ENCODE measurements at places on chromosomes 13 and 19.
A peak's percentile ranks its signal among the peaks of the same experiment; 100 is the strongest.

- no peak for DNase-seq
These were observed 226.3 kb downstream of the DLEU7 start for GRCh38 chr13:50617134-50617721.

- peak; percentile 68 for DNase-seq
These were observed 1.9 kb downstream of the BBC3 start for GRCh38 chr19:47228937-47229675.

DNA sequence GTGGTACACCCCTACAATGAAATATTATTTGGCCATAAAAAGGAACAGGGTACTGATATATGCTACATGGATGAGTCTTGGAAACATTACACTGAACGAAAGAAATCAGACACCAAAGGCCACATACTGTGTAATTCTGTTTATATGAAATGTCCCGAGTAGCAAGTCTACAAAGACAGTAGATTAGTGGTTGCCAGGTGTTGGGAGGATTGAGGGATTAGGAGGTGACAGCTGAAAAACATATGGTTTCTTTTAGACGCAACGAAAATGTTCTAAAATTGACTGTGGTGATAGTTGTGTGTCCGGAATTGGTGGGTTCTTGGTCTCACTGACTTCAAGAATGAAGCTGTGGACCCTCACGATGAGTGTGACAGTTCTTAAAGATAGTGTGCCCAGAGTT is 35.1 kb downstream of the IL17D start:
- DNase-seq = no peak

DNA sequence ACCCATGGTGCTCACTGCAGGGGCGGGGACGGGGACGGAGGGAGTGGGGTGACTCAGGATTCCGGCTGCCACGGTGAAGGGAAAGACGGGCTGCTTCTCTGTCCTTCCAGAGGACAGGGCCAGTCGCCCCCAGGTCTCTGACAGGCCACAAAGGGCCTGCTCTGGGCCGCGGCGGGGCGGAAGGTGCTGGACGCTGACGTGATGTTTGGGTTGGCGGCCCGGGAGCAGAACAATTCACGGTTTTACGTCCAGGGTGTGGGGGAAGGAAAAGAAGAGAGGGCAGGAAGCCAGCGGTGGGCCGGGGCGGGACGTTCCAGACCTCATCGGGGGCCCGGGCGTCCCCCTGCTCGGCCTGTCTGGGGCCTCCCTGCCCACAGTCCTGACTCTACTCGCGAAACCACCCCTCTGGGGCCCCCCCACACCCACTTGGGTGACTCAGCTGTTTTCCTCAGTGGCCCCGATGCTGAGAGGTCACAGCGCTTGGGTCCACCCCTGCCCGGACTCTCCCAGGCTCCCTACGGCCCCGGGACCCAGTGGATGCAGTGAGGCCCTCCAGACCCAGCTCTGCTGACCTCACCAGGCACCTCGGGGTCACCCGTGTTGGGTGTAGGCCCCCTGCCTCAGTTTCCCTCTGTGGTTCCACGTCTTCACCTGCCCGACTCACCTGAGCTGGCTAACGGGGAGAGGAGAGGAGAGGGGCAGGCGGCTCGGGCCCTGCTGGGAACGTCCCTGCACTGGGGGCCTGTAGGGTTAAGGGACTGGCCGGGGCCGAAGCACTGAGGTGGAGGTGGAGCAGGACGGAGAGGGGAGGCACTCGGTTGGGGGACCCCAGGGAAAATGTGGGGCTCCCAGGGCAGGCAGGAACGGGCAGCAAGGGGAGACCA is 29.2 kb downstream of the PIP5K1C start:
- DNase-seq = peak; percentile 38

DNA sequence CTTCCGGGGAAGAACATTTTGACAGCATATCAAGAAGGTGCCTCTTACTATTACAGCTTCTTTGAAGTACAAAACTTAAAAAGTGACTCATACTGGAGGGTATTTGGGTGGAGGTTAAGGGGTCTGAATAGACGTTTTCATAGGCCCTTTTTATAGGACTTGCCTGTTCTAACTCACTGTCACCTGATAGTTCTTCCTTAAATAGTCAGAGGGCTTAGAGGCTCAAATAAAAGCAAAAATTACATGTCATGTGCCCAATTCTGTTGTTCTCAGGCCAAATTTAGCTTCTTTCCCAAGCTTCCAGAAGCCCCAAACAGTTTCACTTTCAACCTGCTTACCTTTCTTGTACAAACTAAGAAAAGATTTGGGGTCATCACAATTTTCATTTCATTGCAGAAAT is 16.1 kb upstream of the SLC46A3 start:
- DNase-seq = no peak

GRCh38 chr13:32254916-32255723 is 60.0 kb downstream of the ZAR1L start:
- no peak for DNase-seq

- no peak for DNase-seq
These were observed 4.5 kb downstream of the CIC start for GRCh38 chr19:42273407-42274064.

DNA sequence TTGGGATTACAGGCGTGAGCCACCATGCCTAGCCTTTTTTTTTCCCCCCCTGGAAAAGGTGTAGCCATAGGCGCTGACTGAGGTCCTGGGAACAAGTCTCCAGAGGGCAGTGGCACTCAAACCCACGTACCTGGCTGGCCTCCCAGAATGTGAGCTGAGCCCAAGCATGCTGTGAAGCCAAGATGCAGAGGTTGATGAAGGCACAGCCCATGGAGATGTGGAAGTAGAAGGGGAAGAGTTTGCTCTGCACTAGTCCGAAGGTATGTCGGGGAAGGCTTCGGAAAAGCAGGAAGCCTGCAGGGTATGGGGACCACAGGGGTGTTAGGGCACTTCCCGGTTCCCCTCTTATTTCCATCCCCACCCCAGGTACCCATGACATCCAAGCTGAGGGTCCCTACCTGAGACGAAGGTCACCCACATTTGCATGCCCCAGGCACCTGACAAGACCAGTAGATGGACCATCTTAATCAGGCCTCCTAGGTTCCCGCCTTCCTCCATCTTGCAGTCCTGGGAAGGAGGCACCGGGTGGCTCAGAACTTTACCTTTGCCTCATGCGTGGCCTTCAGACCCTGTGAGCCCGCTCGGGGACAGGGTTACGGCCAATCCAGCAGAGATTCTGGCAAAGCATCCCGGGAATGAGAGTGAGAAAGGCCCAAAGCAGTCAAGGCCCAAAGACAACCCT is 805 bp downstream of the TMEM205 start:
- no peak for DNase-seq

GRCh38 chr13:99326012-99326411 is 18.8 kb upstream of the GPR183 start:
- no peak for DNase-seq

All from CD4-positive, alpha-beta T cell treated with Interleukin-21 for 1 hour (primary cell).